ENCODE measurements at places on chromosomes 4 and X. TPM values are rescaled to one million over a fixed set of nuclear protein-coding genes. Genes with fewer than 3 reads are reported as not detected.

Gene SAGE1
- total RNA-seq, result not detected

Gene AKAP14
- total RNA-seq, result not detected

Gene ENOX2
- total RNA-seq, result 22.6 TPM

Gene TMEM31
- total RNA-seq, result not detected

Gene RBMXL3
- not detected for total RNA-seq

Data from right atrium auricular region (tissue), 2 donors.